ENCODE measurements at places on chromosomes 4 and X.

- no peak for DNase-seq
Measured at GRCh38 chr4:2795893-2796848, 3.3 kb downstream of the SH3BP2 start.

- DNase-seq = no peak
Measured at GRCh38 chrX:44071847-44072551, 98.8 kb upstream of the NDP start.

DNA sequence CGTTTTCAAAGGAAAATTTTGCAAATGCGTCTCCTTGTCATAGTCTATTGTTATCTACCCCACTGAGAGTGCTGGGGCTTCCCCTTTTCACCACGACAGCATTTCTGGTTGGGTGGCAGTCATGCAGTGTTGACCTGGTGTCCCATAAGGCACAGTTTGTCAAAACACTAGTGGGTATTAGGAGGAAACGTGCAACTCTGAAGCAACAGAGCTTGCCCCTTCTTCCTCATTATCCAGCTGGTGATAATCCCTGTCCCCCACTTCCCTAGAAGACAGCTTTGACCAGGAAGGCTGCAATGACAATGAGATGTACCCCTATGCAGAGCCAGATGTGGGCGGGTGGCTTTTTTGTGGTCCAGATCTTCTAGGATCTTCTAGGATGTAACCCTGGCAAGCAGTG is 1.8 kb downstream of the TBC1D1 start:
- no peak for DNase-seq

GRCh38 chr4:116849620-116850019 is 235.8 kb downstream of the TRAM1L1 start:
- DNase-seq = no peak

DNA sequence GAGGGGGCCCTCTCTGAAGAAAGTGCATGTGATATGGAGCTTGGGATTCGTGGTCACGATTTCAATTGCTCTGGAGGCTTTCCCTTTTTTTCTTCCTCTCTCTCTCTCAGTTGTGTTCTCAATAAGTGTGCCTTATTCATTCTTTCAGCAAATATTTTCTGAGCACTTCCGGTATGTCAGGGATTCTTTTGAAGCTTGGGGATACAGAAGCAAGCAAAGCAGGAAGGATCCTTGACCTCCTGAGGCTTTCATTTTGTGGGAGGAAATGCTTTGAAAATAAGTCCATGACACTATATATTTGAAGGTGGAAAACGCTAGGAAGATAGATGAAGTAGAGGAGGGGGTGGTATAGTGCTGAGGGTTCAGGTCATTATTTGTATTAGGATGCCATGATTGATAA is 12.6 kb upstream of the GABRE start:
- DNase-seq = no peak

All from NCI-H187 treated with DMSO at 0.1 percent for 48 hours (cell line).